ENCODE measurements at places on chromosomes 16 and 17.

DNA sequence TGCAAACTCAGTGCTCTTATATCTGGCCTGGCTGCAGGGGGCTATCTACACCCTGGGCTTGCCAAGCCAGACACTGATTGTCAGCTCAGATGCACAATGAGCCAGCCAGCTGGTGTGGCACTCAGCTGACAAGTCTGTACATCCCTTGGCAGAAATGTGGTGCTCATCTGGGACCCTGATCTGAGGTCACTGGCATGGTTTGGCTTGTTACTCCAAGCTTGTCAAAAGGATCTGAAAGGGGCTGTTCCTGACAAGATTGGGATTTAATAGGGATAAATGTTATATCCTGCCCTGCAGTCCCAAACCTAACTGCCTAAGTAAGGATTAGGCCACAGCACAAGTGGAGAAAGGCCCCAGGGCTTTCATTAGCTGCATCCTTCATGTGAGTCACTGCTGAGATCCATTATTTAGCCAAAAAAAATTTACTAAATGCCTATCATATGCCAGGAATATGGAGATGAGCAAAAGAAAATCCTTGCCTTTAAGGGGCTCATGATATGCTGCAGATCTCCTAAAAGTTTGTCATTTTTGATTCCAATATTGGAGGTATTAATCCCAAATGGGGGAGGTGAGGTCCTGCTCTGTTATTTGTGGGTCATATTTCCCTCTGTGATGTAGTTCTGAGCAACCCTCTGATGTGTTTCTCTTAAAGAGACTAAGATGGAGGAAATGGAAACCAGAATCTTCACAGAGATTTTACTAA is 6.3 kb downstream of the SLC6A2 start:
- DNase-seq: no peak

- DNase-seq: no peak
Observed at GRCh38 chr16:10972108-10972818, 27.9 kb downstream of the CLEC16A start.

GRCh38 chr16:21001262-21001661 is 100.7 kb downstream of the LYRM1 start:
- no peak for DNase-seq

- no peak for DNase-seq
Observed at GRCh38 chr16:74279805-74280204, 16.8 kb upstream of the PSMD7 start.

DNA sequence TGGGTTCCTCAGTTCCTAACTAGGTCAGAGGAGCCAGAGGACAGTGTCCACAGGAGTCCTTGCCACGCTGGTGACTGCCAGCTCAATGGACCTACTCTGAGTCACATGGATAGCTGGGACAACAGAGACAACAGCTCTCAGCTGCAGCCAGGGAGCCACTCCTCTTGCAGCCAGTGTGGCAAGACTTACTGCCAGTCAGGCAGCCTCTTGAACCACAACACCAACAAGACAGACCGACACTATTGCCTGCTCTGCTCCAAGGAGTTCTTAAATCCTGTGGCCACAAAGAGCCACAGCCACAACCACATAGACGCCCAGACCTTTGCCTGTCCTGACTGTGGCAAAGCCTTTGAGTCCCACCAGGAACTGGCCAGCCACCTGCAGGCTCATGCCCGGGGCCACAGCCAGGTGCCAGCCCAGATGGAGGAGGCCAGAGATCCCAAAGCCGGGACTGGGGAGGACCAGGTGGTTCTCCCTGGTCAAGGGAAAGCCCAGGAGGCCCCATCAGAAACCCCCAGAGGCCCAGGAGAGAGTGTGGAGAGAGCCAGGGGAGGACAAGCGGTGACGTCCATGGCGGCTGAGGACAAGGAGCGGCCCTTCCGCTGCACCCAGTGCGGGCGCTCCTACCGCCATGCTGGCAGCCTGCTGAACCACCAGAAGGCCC is 6.7 kb downstream of the ZNF646 start:
- DNase-seq: no peak

DNA sequence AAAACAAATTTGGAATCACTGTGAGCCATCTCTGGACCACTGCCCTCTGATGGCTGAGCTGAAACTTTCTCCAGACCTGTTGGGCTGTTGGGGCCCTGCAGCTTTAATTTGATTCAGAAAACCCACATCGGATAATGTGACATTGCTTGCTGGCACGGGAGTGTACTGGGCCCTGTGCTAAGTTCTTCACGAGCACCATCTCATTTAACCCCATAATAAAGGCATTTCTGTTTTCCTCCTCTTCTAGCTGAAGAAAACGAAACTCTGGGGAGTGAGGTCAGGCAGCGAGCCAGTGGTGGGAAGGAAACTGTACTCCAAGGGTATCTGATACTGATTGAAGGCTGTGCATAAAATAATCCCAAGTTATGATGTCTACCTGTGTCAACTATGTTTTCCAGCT is 34.5 kb upstream of the TNRC6A start:
- no peak for DNase-seq

- DNase-seq: no peak
Observed at GRCh38 chr16:64290461-64290860, 831.4 kb downstream of the CDH11 start.

DNA sequence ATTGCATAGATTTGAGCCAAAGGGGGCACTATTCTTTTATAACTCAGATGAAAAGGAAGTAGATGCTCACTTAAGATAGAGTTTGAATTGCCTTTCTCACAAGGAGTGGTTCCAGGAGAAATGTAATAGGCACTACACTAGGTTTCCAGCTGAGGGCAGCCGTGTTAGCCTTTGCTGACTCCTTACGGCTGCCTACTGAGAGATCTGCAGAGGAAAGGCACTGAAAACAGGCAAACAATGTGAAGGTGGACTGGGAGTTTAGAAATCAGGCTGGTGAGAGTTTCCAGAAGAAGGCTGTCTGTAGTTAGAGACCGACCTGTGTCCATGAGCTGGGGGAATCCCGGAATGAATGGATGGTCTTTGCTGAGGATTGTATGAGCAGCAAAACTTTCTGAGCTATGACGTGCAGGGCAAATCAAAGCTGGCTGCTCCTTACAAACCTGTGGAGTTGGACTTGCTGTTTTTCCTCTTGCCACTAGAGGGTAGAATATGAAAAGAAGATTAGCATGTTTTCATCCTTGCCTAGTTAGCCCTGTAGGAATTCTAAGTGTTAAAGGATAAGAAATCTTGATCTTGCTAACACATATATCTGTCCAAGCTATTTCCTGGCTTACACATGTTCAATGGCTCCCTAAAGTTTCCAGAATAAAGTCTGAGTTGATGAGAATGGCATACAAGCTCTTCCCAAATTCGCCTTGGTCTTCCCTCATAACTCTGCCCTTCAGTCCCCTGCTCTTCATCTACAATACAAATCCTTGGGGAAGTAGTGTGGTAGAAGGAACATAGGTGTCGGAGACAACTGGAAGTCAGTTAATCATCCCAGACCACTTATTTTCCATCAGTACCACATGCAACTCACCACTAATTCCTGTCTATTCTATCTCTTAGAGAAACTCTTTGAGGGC is 20.1 kb upstream of the TAOK1 start:
- DNase-seq: peak; percentile 73
